ENCODE measurements at places on chromosomes 2 and 18. TPM values are rescaled to one million over a fixed set of nuclear protein-coding genes. Genes with fewer than 3 reads are reported as not detected.

GRCh38 chr2:75676464-75676863 lies 29.9 kb downstream of the MRPL19 start:
- peaks cover 7% of the 10 kb centered on the region for H3K4me1 ChIP-seq
- H3K27me3 ChIP-seq: no peaks in the 10 kb centered on the region
- no peak overlapping the region for H3K27ac ChIP-seq
- no peak for DNase-seq

GRCh38 chr18:34224423-34225217 lies at the start of gene NOL4:
NOL4 (minus strand) TSS chr18:34224913; CDS start chr18:34223253, 1,660 bp downstream.
- peak; percentile 2 for DNase-seq
- H3K36me3 ChIP-seq: peaks cover 2% of the 10 kb centered on the region
- no peak within 1 kb of the TSS for H3K27ac ChIP-seq
- H3K27me3 ChIP-seq: peaks cover 28% of the 10 kb centered on the region
- no peak within 1 kb of the TSS for H3K4me3 ChIP-seq

DNA sequence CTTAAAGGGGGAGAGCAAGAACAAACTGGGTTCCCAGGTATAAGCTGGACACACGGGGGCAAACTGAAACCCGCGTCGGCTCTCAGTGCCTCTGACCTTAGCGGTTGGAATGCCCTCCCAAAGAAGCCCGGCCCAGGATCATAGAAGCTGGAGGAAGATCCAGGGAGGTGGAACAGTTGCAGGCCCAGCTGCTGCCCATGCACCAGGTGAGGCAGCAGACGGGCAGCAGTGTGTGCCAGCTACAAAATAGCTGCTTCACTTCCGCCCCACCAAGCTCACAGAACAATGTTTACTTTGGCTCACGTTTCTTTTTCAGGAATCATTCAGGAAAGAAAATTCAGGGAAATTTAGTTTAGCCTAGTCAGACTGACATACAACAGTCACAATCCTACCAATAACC lies 3.9 kb upstream of the ERMN start:
- no peak overlapping the region for H3K4me3 ChIP-seq
- H3K4me1 ChIP-seq: peaks cover 71% of the 10 kb centered on the region
- no peaks in the 10 kb centered on the region for H3K27me3 ChIP-seq
- H3K36me3 ChIP-seq: peaks cover 4% of the 10 kb centered on the region
- no peak for DNase-seq
- H3K27ac ChIP-seq: peak overlapping the region; percentile 4

DNA sequence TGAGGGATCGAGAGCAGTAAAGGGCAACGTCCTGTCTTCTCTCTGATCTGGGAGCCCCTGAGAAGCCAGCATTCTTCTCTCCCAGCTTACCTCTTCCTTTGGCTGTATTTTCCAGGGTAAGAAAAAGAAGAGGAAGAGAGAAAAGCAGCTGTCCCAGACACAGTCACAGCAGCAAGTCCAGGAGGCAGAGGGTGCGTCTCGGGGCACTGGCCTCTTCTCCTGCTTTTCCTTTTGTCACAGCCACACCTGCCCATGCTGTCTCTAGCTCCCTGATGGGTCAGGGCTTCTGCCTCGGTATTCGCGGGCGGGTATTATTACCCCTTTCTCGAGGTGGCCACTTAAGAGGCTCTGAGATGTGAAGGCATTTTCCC lies 20.3 kb downstream of the TGOLN2 start:
- H3K4me3 ChIP-seq: peak overlapping the region; percentile 60
- H3K4me1 ChIP-seq: peaks cover 27% of the 10 kb centered on the region
- no peak for DNase-seq
- H3K27me3 ChIP-seq: no peaks in the 10 kb centered on the region
- no peaks in the 10 kb centered on the region for H3K36me3 ChIP-seq

DNA sequence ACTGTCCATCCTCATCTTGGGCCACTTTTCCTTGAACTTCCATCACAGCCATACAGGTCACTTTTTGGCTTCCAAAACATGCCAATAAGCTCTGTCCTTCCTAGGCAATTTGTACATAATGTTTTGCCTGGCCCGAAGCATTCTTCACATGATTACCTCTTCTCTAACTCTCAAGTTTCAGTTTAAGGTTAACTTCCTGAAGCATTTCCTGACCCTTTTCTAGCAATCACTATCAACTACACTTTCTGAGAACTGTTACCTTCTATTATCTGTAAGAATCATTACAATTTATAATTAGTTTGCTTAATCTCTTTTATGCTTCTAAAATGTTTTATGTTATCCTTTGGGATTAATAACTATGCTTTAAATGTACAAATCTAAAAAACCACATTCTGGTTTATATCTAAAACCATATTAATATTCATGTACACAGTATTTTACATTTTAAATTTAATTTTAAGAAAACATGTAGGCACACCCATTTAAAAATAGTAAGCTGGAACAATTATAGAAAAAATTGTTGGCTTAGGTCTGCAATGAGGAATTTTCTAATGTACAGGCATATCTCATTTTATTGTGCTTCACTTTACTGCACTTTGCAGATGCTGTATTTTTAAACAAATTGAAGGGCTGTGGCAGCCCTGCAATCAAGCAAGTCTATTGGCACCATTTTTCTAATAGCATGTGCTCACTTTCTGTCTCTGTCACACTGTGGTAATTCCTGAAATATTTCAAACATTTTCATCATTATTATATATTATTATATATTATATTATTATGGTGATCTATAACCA lies 76.4 kb downstream of the C2orf74 start:
- H3K4me3 ChIP-seq: no peak overlapping the region
- H3K27me3 ChIP-seq: no peaks in the 10 kb centered on the region
- peaks cover 17% of the 10 kb centered on the region for H3K4me1 ChIP-seq
- H3K36me3 ChIP-seq: peaks cover 25% of the 10 kb centered on the region

DNA sequence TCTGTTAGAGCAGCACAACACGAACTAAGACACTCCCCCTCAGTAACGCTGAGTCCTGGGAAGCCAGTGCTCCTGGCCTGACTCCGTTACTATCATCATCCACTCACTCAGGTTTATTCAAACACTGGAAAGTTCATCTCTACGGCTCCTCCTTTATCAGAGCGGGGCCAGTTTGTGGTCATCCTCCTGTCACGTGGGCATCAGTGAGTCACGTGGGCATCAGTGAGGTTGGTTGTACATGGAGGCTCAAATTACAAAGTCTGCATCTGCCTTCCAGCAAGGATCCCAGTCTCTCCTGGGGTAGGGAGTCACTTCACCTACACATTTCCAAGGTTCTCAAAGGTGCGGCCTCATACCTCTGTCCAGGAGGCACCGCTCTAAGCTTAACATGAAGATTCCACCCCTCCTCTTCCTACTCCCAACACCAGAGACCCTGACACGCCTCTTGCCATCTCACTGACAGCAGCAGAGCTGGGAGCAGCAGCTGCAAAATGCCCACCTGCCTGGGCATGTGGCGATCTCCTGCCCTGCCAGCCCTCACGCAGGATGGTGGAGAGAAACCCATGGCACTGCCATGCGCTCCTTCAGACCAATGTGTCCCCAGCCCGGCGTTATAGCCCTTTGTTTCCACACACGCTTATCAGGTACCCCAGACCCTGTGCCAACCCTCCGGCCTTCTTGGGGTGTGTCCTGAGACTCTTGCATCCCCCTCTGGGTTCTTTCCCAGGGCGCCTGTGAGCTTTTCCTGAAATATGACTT lies 99.2 kb upstream of the PTPRM start:
- H3K4me3 ChIP-seq: no peak overlapping the region
- no peaks in the 10 kb centered on the region for H3K4me1 ChIP-seq
- no peaks in the 10 kb centered on the region for H3K36me3 ChIP-seq
- no peak for DNase-seq

DNA sequence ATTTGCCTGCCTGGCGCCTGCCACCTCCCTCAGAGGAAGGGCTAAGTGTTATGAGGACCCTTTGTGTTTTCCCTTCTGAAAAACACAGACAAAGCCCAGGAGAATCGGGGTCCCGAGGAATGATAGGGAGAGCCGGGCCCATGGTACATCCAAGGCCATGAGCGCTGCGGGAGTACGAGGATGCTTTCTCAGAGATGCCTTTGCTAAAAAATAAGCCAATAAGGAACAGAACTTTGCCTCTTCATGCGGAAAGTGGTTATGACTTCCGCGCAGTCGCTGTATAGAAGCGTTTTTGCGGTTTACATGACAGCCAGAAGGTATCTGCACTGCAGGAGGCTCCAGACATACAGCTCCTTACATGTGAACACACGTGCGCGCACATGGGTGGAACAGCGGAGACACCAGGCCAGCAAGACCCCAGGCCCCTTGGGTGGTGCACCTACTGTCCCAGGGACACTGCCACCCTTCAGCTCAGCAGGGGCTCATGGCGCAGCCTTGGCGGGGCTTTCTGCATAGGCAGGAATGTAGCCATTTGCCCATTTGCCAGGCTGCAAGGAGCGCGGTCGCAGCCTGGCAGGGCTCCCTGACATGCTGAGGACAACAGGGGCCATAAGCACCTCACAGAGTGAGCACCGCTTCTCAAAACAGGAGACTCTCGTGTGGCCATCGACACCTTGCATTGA lies 252.4 kb upstream of the SALL3 start:
- no peak overlapping the region for H3K27ac ChIP-seq
- peaks cover 5% of the 10 kb centered on the region for H3K27me3 ChIP-seq
- H3K4me3 ChIP-seq: no peak overlapping the region
- no peaks in the 10 kb centered on the region for H3K4me1 ChIP-seq

- no peaks in the 10 kb centered on the region for H3K36me3 ChIP-seq
- peak; percentile 7 for DNase-seq
- no peak overlapping the region for H3K4me3 ChIP-seq
- peaks cover 26% of the 10 kb centered on the region for H3K27me3 ChIP-seq
- H3K4me1 ChIP-seq: peaks cover 18% of the 10 kb centered on the region
Measured at GRCh38 chr2:10861765-10862164, 49.2 kb upstream of the PDIA6 start.

DNA sequence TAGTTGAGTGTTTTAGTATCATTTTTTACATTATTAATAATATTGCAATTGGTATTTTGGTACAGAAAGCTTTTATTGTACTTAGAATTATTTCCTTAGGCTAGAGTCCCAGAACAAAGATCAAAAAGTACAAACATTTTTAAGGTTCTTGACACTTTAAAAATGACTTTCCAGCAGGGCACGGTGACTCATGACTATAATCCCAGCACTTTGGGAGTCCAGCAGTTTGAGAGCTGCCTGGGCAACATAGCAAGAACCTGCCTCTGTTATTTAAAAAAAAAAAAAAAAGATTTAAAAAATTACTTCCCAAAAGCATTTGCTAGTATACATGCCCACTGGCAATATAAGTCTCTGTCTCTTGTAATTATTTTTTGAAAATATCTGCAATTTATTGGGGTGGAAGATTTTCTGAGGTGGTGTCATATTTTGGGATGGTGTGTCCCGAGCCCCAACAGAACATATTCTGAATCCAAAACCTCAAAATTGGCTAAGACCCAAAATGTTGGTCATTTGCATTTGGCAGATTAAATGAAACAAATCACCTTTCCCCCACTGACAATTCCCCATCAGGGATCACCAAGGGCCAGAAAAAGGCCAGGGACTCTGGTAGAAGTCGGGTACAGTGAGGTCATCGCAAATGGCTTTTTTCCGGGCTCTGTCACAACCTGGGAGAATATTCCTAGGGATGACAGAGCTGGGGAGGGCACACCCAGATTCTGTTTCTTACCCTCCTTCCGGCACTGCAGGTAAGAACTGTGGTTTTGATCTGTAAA lies 42.1 kb downstream of the NIFK start:
- peaks cover 13% of the 10 kb centered on the region for H3K4me1 ChIP-seq
- no peak overlapping the region for H3K4me3 ChIP-seq
- H3K27me3 ChIP-seq: no peaks in the 10 kb centered on the region
- peaks cover 2% of the 10 kb centered on the region for H3K36me3 ChIP-seq

GRCh38 chr2:48328942-48329723 lies 200.8 kb upstream of the STON1 start:
- peak overlapping the region; percentile 31 for H3K27ac ChIP-seq
- no peaks in the 10 kb centered on the region for H3K27me3 ChIP-seq
- H3K4me1 ChIP-seq: peaks cover 73% of the 10 kb centered on the region
- H3K4me3 ChIP-seq: no peak overlapping the region
- no peak for DNase-seq
- peaks cover 10% of the 10 kb centered on the region for H3K36me3 ChIP-seq

DNA sequence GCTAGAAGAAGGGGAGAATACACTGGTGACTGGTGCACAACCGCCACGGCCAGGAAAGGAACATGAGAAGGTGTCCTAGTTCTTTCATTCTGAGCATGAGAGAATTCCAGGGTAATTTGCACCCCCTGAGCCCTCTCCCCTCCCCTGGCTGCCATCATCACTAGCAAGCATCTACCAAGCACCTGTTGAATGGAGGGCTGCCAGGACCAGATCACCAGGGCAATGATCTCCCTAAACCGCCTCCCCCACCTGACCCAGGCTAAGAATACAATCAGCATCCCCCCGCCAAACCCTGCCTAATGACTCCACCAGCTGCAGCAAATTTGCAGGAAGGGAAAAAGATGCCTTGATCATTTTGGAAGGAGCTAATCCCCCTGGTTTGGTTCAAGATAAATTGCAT lies 100.2 kb downstream of the STPG4 start:
- H3K4me3 ChIP-seq: no peak overlapping the region
- no peak overlapping the region for H3K27ac ChIP-seq
- H3K36me3 ChIP-seq: peaks cover 27% of the 10 kb centered on the region
- DNase-seq: no peak

DNA sequence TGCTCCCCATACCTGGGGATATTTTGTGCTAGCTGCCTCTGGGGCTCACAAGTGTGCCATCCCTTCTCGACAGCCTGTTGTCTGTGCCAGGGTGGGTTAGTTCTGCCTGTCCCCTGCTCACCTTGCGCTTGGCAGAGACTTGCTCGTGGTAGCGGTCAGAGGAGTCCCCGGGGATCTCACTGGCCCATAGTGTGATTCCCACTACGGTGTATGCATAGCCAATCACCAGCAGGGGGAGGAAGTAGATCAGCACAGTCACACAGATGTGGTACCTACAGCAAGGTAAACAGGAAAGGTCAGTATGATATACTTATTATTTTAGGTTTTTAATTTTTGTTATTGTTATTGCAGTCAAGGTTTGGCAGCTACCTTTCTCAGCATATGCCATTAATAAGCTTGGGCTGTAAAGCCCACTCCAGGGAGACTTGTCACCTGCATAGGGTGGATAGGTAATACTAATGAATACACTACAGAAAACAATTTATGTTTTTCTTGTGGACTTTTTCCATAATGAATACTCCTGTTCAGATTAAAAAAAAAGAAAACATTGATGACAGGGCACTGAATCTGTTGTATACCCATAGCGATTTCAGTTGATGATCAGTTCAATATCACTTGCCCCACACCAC lies 95.2 kb downstream of the POLE4 start:
- H3K27me3 ChIP-seq: no peaks in the 10 kb centered on the region
- H3K4me1 ChIP-seq: no peaks in the 10 kb centered on the region
- no peaks in the 10 kb centered on the region for H3K36me3 ChIP-seq
- H3K4me3 ChIP-seq: no peak overlapping the region

Gene PCGF1
- 16.1 TPM for total RNA-seq

Gene ANKRD30BL
- total RNA-seq: not detected

Gene B3GNT7
- total RNA-seq: not detected

Gene PLB1
- 0.25 TPM for total RNA-seq

Gene RAB6C
- total RNA-seq: not detected

Gene FHL2
- 3.3 TPM for total RNA-seq

Gene SH3BP4
- total RNA-seq: 0.14 TPM

Data from activated CD8-positive, alpha-beta T cell treated with anti-CD3 and anti-CD28 coated beads for 36 hours (primary cell).